Activated CD8-positive, alpha-beta memory T cell treated with anti-CD3 and anti-CD28 coated beads for 48 hours (primary cell): ENCODE measurements at places on chromosomes 1 and 21.

GRCh38 chr1:152495066-152495675 is 15.4 kb upstream of the LCE5A start:
- DNase-seq = peak; percentile 4

- DNase-seq = no peak
Measured at GRCh38 chr1:43558346-43558841, 27.7 kb downstream of the PTPRF start.

DNA sequence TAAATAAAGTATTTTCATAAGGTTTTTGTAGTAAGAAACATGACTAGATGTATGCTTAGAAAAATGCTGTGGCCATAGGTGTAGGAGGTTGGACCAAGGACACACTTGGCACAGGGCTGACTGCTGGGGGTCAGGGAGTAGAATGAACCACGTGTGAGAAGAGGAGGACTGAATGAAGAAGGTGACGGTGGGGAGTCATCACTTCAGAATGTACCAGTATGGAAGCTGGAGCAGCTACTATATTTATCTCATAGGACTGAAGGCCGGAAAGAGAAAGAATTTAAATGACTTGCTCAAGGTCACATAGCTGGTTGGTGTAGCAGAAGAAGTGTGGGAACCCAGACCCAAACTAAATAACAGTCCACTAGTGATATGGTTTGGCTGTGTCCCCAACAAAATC is 79.8 kb upstream of the HAO2 start:
- no peak for DNase-seq

- no peak for DNase-seq
Measured at GRCh38 chr21:44853601-44854390, 19.7 kb downstream of the PTTG1IP start.

- DNase-seq = no peak
Measured at GRCh38 chr1:147798731-147799130, 38.3 kb upstream of the GJA5 start.

DNA sequence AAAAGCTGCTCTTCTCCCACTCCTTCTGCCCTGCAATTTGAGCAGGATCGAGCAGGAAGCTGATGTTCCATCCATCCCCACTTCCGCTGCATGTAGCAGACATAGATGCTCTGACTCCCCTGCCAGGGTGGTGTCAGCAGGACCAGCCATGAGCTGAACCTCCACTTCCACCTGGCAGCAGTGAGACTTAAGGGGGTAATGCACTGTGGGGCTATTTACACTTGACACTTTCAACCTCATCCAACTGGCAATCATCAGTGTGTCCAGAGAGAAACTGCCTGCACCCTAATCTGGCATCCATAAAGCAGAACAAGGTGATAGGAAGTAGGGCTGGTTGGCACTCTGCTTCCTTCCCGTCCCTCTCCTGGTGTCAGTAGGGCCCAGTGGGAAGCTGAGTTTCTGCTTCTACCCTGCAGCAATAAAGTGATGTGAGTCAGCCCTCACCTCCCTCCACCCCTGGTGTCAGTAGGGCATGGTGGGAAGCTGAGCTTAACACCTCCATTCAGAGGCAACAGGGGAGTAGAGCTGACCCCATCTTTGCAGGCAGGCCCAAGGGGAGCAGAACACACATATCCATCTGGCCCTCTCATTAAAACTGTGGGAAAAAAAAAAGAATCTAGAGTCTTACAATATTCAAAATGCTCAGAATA is 272.3 kb downstream of the PTPRU start:
- no peak for DNase-seq

- no peak for DNase-seq
Measured at GRCh38 chr1:52579415-52579814, 22.8 kb upstream of the GPX7 start.

- DNase-seq = peak; percentile 5
Measured at GRCh38 chr1:93346421-93346993, 800 bp downstream of the DR1 start.

DNA sequence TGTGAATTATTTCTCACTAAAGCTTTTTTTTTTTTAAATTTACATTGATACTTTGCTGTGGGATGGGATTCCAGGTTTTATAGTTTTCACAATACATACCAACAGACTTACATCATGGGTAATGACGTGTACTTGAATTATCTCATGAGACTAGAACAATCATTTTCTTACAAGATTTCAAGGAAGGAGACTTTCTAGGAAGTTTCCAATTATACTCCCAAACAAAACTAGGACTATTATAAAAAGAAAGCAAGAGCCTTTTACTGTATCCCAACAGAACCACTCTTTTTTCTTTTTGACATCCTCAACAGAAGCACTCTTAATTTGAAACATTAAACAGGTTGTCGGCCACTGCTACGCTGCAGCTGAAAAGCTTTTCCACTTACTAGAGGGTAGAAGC is 48.7 kb downstream of the TESK2 start:
- no peak for DNase-seq

DNA sequence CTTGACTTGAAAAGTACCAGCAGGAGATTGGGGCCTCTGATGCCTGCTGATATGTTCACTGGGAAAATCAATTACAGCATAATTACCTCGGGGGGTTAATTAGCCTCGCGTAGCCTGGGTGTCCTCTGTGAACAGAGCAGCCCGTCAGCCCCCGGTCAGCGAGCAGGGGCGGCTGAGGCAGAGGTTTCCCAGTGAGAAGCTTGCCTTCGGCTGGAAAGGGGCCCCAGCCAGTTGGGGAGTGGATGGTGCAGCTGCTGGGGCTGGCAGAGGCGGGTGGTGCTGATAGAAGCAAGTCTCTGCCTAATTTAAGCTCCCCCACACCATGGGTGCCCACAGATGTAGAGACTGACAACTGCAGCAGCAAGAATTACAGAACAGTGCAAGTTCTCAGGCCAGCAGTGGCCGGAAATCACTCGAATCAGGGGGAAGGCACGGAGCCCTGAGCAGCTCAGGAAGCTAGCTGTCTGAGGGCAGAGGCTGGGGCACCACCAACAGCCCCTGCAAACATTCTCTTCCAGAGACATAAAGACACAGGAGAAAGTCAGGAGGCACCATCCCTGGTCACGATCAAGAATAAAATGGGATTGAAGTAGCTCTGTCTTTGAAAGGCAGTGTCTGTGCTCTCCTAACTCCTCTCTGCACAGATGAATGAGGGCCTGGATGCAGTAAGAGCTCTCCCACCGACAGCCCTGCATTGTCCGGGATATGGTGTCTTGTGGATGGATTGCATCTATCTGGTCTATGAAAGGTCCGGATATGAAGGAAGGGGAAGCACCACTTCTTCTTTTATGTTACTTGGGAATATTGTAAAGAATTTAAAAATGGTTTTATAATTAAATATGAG is 166.5 kb upstream of the CD34 start:
- DNase-seq = no peak

GRCh38 chr1:4428711-4429110 is 225.7 kb upstream of the AJAP1 start:
- DNase-seq = no peak

DNA sequence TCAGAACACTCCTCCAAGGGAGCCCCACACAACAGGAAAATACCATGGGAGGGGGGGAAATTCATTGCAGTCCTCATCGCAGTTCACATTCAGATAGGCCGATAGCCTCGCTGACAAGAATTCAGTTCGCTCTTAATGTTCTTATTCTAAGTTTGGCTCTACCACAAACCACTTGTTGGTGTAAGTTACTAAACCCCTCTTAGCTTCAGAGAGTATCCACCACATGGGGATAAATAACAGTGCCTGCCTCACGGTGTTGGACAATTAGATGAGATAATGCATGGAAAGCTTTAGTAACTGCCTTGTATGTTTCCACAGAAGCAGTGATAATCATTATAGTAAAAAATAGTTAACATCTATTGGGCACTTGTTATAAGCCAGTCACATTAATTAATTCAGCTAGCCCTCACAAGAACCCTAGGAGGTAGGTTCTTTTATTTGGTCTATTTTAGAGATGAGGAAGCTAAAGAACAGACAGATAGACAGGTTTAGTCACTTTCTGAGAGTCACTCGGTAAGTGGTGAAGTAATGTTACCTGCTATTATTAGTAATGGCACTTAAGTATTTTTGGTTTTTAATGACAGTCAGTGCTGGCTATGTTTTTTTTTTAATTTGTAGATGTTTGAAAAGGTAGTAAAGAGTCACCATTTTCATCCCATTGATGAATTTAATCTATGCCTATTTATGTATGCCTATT is 10.1 kb downstream of the VAV3 start:
- DNase-seq = no peak

GRCh38 chr1:91827087-91827458 is 58.9 kb downstream of the TGFBR3 start:
- DNase-seq = no peak

GRCh38 chr1:181469829-181470228 is 13.5 kb upstream of the CACNA1E start:
- no peak for DNase-seq

DNA sequence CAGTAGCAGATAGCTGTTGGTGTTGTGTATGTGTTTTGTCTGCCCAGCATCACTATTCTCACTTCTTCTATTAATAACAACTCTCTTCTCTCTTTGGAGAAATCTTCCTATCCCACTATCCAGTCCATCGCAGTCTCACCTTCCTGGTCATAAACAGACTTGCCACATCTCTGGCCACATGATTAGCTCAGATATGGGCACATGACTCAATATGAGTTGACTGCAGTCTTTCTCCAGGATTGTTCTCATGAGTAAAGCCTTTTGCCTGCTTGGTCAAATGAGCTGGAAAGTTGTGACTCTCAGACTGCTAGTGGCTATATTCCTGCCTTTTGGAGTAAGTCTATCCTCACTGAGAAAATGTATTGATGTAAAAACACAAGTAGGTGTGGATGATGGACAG is 32.9 kb upstream of the TADA1 start:
- DNase-seq = no peak

- DNase-seq = no peak
Measured at GRCh38 chr1:236058141-236058934, 6.6 kb downstream of the NID1 start.

DNA sequence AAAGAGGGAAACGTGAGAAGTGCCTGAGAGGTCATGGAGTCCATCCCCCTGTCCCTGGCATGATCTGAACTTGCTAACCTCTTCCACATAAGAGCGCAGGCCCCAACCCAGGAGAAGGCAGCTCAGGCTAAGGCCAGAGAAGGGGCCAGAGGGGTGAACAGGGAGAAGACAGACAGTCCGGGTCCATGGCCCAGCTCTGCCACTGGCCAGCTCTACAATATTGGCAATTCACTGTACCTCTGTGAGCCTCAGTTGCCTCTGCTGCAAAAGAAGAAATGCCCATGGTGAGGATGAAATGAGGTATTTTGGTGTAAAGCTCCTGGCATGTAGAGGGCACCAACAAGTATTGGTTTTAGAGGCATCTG is 72.3 kb downstream of the CAMK2N1 start:
- no peak for DNase-seq

DNA sequence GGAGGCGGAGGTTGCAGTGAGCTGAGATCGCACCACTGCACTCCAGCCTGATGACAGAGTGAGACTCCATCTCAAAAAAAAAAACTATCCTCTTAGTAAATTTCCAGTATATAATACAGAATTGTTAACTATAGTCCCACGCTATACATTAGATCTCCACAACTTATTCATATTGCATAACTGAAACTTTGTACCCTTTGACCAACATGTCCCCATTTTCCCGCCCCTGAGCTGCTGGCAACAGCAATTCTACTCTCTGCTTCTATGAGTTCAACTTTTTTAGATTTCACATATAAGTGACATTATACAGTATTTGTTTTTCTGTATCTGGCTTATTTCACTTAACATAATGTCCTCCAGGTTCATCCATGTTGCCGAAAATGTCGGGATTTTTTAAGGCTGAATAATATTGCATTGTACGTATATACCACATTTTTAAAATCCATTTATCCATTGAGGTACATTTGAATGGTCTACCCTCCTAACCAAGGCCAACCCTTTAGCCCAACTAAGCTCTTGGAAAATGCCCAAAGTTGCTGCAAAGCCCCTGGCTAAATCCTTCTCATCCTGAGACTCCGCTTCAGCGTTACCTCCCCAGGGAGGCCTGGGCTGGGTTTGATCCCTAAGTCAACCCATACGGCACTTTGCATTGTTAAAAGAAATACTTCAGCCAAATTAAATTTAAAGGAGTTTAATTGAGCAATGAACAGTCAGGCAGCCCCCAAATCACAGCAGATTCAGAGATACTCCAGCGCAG is 34.2 kb downstream of the NEK2 start:
- no peak for DNase-seq

DNA sequence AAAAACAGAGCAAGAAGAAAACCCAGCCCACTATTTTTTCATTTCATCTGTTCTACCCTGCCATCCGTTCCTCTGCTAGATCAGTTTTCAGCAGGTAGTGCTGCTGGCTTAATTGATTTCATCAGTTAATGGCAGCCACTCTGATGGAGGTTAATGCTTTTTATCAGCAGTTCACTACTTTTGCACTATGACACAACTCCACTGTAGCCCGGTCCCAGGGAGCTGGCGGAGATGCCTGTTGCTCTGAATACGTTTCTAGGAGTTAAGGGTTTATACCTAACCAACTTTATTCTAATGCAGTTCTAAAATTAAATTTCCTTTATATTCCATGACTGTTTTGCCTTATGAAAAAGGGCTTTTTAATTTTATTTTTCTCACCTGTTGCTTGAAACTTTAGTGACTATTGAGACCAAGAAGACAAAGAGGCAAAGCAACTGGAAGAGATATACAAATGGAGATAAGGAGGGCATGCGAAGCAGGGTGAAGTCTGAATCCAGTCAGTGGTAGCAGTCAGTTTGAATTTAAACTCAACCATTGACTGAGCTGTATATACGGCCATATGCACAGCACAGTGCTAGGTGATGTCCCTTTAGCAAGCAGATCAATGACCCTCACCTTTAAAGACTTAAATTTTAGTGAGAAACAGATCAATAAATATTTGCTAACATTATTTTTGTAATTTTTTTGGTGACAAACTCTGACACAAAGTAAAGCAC is 477.9 kb downstream of the LMO4 start:
- DNase-seq = no peak

DNA sequence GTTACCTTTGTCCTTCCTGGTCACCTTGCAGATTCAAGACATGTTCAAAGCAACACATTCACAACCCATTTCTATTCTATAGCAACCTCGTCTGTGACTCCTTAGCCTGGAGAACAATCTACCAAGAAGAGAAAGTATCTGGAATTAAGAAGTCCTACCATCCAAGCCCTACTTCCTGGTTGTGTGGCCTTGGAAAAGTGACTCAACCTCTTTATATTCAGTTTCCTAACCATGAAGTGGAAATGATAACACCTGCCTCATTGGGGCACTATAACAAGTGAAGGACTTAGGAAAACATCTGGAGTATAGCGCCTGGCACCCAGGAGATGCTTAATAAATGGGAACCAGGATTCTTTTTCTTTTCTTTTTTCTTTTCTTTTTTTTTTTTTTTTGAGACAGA is 36.5 kb upstream of the SRRM1 start:
- DNase-seq = no peak

DNA sequence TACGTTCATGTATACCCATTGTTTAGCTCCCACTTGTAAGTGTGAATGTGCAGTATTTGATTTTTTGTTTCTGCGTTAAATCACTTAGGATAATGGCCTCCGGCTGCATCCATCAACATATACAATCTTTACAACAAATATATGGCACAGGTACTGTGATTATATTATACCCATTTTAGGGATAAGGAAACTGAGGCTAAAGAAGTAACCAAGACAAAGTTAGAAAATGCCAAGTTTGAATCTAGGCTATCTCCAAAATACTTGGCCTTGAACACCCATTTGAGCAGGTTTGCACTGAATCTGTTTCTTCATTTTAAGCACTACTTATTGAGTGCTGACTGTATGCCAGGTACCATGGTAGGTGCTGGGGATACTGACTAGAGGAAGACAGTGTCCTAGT is 149.6 kb downstream of the PBX1 start:
- DNase-seq = no peak

GRCh38 chr1:8680664-8681650 is 136.5 kb downstream of the RERE start:
- no peak for DNase-seq

- no peak for DNase-seq
Measured at GRCh38 chr1:53766194-53766742, 27.3 kb upstream of the GLIS1 start.
